ENCODE measurements at places on chromosomes 3 and 15. TPM values are rescaled to one million over a fixed set of nuclear protein-coding genes. Genes with fewer than 3 reads are reported as not detected.

DNA sequence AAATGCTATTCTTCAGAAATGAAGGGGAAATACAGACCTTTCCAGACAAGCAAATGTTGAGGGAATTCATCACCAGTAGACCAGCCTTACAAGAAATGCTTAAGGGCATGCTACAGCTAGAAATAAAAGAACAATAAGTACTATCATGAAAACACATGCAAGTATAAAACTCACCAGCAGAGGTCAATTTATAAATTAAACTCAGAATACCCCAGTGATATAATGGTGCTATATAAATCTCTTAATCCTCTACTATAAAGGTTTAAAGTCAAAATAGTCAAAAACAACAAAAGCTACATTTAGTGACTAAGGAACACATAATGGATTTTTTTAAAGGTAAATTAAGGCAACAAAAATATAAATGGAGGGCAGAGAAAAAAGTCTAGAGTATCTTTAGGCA is 142.5 kb downstream of the CPNE4 start:
- no peak for DNase-seq

DNA sequence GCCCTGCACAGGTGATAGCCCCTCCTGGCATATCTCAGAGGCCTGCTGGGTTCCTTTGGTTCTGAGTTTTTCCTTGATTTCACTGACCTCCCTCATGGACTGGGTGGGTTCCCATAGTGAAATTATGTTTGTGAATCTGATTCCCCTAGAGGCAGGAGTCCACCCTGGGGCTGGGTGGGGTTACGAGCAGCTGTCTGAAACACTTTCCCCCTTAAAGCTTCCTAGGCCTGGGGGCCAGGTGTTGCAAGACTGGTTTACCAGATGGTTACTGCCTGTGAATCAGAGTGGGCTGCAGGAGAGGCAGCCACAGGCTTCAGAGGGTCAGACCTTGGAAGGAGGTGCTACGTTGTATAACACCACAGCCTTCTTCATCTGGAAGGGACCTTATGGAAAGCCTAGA is 34.3 kb downstream of the IL20RB start:
- no peak for DNase-seq

DNA sequence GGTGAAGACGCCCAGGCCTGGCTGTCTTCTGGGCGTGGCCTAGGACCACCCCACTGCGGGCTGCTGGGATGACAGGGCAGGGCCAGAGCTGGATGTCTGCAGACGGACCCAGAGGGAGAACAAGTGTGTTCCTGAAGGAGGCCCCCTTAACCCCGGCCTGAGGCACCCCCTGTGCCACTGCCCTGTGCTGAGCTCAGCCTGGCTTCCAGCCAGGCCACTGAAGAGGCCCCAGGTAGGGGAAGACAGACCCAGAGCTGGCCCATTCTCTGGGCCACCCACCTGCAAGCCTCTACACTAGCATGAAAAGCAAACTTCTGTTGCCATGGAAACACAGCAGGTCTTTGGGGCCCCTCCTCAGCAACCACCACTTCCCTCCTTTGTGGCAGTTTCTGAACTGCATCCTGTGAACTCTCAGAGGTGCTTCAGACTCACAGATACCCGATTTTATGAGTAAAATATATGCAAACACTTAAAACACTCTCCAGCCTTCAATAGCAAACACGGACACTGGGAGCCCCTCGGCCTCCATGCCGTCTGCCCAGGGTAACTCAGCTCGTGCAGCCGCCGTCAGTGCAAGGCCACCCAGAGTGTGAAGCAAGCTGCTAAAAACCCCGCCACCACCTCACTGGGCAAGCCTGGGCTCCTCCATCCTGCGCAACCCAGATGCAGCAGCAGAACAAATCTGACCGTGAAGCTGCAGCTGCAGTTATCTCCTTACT is 42.5 kb downstream of the CMTM6 start:
- DNase-seq = no peak

DNA sequence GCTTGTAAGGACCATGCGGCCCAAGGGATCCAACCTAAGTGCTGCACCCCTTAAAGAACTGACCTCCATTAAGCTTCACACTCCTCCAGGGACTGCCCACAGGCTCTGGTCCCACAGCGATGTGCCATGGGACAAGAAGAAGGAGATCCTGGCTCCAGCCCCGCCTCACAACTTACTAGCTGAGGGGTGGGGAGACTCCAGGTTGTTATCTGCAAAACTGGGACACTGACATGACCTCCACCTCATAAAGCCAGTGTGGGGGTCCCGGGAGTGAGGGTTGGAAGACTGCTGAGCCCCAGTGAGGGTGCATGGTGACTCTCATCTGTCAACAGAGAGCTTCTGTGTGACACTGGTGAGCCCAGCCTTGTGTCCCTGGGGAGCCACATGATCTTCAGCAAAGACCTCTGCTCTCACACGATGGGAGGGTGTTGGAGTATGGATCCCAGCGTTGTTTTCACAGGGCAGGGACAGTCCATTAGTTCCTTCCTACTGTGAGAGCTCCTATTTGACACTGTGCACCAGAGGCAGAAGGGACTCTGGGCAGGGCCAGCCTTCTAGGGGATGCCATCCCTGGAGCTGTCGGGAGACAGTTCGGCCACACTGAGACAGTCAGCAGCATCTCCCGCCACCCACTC is 26.7 kb downstream of the EAF1 start:
- DNase-seq = no peak

- no peak for DNase-seq
Measured at GRCh38 chr3:49882166-49882565, 12.5 kb upstream of the CAMKV start.

- no peak for DNase-seq
Measured at GRCh38 chr3:153089620-153090019, 72.4 kb upstream of the RAP2B start.

DNA sequence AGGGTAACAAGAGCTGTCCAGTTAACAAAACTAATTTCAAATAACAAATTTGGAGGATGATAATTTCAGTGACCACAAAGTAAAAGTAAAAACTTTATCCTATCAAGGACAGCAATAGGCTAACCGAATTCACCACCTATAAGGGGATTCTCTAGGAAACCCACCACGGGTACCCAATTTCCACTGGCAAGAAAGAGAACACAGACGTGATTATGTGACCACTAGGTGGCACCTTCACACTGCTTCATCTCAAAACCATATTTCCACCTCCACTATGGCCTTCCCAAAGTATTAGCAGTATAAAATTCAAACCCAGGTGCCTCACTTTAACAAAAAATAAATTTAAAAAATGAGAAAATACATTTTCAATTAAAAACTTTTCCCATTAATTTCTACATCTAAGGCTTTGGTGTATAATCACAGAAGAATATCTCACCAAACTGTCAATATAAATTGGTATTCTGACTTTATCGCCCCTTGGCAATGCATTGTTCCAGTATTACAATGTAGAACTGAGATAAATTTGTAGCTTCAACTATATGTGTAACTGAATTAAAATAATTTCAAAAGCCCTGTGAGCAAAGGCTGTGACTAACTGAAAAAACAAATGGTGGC is 96.5 kb downstream of the FSIP1 start:
- DNase-seq = no peak

DNA sequence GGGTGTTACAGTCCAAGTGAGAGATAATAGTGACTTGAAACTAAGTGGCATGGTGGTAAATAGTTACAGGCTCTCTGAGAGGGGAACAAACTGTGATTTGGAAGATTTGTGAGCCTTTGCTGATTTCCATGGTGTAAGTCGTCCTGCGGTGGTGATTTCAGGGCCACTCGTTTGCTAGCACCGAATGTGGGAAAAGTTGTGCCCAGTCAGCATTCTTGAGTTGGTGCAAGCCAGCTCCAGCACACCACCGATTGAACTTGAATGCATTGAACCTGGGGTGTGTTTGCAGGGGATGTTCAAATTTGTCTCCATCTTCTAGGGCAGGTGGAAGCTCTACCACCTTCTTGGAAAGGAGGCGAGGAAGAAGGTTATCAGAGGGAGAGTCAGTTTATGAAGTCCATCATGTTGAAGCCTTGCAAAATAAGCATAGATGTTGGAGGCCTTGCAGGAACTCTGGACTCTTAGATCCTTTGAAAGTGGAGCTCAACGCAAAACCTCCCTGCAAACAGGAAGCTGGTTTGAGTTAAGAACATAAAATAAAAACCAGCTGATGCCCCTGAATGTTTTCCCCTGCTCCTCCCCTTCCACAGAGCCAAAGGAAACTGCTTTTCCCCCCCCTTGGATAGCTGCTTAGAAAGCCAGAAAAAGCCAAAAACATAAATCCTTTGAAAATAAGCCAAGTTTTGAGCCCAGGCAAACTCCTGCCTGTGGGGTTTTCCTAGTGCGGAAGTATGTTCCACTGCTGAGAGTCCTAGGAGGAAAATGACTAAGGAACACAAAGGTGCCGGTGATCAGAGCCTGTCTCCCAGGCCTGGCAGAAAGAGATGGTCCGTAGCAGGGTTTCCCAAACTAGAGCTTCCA is 21.9 kb downstream of the MAPKBP1 start:
- no peak for DNase-seq

- no peak for DNase-seq
Measured at GRCh38 chr3:167823738-167824137, 88.2 kb downstream of the SERPINI1 start.

DNA sequence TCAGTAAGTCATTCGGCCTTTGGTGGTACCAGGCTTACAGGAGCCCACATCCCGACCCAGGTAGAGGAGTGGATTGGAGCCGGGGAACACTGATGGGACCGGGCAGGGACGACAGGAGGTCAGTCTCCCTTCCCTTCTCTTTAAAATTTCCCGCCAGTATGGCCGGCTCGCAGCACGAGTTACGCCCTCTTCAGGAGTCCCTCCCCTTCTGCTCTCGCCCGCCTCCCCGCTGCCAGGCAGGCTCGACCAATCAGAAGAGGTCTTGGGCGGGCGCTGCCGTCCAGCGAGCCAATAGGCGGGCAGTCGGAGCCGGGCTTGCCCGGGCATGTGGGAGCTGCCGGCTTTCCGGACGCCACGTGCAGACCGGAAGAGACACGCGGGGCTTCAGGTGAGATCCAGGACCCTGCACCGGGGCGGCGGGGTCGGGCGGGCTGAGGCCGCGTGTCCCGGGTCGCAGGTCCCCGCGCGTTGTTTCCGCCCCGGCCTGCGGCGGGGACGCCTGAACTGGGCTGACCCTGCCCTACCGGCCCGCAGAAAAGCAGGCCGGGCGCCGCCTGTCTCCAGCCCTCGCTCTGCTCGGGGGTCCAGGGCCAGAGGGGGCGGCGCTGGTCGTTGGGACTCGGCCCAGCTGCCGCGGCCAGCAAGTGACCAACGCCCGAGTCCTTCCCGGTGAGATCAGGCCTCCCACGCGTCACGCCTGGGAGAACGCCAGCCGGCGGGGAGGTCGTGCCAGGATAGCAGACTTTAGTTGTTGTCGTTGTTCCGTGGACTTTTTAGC is at the start of gene AEN:
Gene AEN (plus strand): TSS at position 346 of the 778 bp plus-strand sequence. CDS start 4,870 bp downstream, outside the sequence.
- peak; percentile 86 for DNase-seq

DNA sequence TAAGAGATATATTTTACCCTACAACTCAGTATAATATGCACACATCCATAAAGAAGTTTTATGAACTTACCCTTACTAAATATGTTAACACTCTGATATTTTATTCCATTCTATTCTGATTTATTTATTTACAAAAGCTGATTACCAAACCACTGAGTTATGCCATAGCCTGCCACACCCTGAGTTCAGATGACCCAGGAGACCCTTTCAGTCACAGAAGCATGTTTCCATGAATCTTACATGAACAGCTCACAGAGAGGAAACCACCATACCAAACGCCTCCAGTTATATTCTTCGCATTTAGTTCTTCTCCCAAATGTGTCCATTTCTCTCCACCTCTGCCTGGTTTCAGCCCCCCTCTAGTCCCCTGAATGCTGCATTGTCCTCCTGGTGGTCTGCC is 103.5 kb downstream of the SEMA5B start:
- DNase-seq = no peak

GRCh38 chr3:15557511-15557946 is 36.0 kb upstream of the COLQ start:
- DNase-seq = peak; percentile 67

- DNase-seq = no peak
Measured at GRCh38 chr3:49683162-49683561, 6.1 kb downstream of the MST1 start.

DNA sequence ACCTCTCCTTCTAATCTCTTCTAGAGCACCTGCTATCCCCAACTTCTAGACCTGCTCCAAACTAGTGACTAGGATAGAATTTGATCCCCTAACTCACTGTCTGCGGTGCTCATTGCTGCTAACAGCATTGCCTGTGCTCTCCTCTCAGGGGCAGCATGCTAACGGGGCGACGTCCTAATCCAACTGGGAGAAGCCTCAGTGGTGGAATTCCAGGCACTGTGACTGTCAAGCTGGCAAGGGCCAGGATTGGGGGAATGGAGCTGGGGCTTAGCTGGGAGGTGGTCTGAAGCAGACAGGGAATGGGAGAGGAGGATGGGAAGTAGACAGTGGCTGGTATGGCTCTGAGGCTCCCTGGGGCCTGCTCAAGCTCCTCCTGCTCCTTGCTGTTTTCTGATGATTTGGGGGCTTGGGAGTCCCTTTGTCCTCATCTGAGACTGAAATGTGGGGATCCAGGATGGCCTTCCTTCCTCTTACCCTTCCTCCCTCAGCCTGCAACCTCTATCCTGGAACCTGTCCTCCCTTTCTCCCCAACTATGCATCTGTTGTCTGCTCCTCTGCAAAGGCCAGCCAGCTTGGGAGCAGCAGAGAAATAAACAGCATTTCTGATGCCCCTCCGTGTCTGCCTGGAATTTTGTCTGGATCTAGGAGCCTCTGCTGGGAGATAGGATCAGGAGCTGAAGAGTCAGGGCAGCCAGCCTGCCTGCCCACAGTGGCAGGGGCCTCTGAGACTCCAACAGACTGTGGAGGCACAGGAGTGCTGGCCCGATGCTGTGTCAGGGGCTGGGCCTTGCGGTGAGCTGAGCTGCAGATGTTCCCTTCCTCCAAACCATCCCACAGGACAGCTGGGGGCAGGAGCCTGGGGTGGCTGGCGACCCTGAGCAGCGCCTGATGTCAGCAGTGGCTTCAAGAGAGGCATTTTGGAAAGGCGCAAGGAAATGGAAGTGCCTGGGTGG is 3.0 kb downstream of the ISLR start:
- DNase-seq = no peak

DNA sequence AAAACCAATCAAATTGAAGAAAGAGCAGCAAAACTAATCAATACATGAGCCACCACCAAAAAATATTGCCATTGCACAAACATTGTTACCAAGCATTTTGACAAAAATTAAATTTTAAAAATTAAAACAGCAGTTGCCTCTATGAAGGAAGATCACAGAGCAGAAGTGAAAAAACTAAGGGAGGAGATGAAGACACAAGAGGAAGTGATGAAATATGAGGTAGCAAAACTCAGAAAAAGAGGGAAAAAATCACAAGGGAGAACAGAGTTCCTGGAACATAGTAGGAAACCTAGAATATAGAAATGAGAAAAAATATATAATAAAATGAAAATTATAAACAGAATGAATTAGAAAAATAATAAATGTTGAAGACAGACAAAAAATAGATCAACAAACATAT is 7.3 kb upstream of the SERPINI2 start:
- no peak for DNase-seq

GRCh38 chr15:31279221-31280045 is 47.2 kb upstream of the KLF13 start:
- DNase-seq = no peak

The TBC1D23 gene
- 18.1 TPM for total RNA-seq

The ZCWPW2 gene
- not detected for total RNA-seq

The ECE2 gene
- total RNA-seq = not detected

The CLDN16 gene
- 3.6 TPM for total RNA-seq
